ENCODE measurements at places on chromosomes 7 and 10. TPM values are rescaled to one million over a fixed set of nuclear protein-coding genes. Genes with fewer than 3 reads are reported as not detected.

VAX1 gene
- polyA plus RNA-seq, result not detected

UPF2 gene
- polyA plus RNA-seq, result 41.8 TPM

GNGT1 gene
- not detected for polyA plus RNA-seq

DNA sequence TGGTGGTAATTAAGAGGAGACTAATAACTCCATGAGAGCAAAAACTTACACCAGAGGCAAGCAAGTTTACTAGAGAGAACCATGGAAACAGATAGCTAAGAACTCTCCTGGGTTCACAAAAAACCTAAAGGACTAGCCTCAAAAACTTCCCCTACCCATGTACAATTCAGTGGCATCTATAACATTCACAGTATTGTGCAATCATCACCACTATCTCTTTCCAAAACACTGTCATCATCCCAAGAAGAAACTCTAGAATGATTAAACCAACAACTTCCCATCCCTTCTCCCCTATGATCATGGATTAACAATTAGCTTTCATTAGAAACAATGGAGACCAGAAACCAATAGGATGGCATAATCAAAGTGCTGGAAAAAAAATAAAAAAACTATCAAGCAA, 1038.3 kb downstream of the LRMDA start:
- DNase-seq, result no peak

GRCh38 chr7:157543276-157543675, 206.5 kb downstream of the DNAJB6 start:
- no peak for DNase-seq

DNA sequence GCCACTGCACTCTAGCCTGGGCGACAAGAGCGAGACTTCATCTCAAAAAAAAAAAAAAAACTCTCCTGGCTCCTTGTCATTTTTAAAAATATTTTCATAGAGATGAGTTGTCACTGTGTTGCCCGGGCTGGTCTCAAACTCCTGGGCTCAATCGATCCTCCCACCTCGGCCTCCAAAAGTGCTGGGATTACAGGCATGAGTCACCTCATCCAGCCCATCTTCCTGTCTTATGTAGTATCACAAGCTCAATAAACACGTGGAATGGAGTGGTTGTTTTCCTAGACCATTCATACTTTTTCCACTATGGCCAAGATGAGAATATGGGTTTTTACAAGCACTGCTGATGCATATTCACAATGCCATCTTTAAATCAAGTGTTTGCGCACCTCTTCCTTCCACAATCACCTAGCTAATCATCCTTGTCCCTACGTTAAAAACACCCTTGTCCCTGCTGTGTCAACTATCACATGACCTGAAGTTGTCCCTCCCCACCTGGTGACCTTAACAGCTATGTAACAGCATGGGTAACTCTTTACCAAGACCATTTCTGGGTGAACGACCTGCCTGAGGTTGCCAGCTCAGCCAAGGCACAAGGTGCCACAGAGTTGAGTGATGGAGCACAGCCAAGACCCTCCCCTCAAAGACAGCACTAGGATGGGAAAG, 21.3 kb downstream of the DLG5 start:
- DNase-seq, result no peak

Measured in right lung (tissue), 10 donors.